ENCODE measurements at places on chromosomes 12 and 14. TPM values are rescaled to one million over a fixed set of nuclear protein-coding genes. Genes with fewer than 3 reads are reported as not detected.

DNA sequence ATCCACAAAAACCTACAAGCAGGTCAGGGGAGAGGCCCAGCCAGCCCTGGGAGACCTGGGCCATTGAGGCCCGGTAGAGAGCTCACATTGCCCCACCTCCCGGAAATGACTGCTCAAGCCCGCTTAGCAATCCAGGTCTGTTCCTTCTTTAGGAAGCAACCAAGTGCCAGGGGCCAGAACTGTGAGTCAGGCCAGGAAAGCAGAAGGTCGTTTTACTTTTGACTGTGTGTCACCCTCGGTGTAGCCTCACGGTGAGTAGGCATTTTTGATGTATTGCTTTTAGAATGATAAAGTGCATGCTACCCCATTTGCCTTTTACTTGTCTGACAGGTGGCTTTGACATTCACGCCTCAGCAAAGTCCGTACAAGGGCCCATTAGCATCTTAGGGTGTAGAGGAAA, 25.4 kb upstream of the PWP1 start:
- no peak overlapping the region for H3K4me3 ChIP-seq
- H3K27ac ChIP-seq = peak overlapping the region; percentile 43
- H3K4me1 ChIP-seq = peaks cover 12% of the 10 kb centered on the region
- H3K36me3 ChIP-seq = no peaks in the 10 kb centered on the region
- H3K27me3 ChIP-seq = no peaks in the 10 kb centered on the region
- peak; percentile 83 for DNase-seq

DNA sequence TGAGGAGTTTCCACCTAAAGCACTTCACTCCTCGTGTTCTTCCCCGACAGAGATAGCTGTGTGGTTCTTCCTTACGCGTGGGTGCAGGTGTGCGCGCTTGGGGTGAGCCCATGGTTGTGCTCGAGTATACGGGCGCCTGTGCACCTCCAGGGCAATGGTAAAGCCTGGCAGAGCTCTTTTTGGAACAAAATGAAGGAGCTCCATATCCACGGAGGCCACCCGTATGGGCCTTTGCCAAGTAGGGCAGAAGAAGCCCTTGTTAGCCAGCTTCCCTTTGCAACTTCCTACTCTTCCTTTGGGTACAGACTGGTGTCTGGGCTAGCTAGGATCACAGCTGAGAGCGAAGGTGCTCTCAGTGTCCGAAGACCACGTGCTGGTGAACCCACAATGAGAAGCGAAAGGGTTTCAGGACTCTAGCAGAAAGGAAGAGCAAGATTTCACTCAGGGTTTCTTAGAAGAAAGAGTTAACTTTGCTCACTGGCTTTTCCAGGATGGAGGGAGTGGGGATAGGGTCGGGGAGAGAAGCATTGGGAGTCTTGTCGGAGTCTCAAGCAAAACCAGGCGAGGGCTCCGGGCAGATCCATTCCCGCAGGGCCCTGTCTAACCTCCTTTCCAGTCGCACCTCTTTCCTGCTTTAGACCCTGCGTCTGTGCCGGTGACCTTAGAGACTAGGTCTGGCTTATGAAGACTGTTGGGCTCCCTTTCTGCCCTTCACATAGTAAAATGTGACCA, 960 bp upstream of the LRFN5 start:
- H3K36me3 ChIP-seq = no peaks in the 10 kb centered on the region
- H3K27me3 ChIP-seq = peaks cover 72% of the 10 kb centered on the region
- no peak for DNase-seq
- no peak overlapping the region for H3K4me3 ChIP-seq
- H3K27ac ChIP-seq = no peak overlapping the region

Gene MORN3
- 1.6 TPM for total RNA-seq

Gene GPR135
- total RNA-seq = 6.7 TPM

DNA sequence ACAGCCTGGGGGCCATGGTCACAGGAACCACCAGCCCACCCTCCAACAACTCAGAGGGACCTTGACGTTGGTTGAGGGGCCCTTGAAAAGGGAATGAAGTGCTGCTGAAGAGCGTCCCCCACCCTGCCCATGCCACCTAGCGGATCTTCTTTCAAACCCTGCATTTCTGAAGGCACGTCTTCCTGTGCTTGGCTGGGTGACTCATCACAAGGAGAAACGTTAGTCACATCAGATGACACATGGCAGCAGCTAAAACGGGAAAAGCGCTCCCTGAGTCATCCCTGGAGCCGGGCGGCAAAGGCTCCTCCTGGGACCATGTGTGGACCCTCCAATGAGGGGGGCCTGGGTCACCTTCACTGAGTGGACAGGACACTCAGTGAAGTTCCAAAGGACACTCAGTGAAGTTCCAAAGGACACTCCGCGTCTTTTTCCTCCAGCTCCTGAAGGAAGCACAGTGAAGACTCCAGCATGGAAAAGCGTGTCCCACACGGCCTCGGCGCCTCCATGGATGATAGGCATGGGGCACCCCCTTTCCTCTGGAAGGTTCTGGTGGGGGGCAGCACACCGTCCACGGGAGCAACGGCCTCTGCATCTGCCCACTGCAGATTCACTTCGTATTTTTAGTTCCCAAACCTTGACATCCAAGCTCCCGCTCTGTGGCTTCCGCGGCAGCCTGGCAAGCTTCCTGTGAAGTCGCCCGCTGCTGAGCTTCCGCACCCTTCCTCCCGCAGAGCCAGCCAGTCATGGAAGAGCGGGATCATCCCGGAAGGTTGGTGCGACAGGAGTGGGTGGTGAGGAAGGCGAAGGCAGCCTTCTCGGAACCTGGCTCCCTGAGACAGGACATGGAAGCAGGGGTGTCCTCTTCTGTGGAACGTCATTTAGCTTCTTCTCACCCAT, 383.4 kb downstream of the VRK1 start:
- peak; percentile 92 for DNase-seq
- no peaks in the 10 kb centered on the region for H3K27me3 ChIP-seq
- peak overlapping the region; percentile 77 for H3K27ac ChIP-seq
- no peaks in the 10 kb centered on the region for H3K36me3 ChIP-seq

Gene CEBPE
- not detected for total RNA-seq

DNA sequence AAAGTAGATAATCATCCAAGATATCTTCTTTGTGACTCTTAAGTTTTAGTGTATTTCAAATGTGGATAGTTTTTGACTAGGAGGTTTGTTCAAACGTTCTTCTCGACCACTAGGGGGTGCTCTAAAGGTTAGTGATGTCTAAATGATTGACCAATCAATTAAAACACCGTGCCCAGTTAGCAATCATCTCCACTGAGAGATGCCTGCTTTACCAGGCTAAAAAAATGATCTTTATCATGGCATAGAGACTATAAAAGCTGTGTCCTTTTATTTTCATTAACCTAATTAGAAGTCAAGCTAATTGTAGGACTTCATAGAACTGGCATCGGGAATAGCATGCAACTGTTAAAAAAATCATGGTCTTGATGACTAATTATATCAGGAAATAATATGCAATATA, 153.9 kb downstream of the PRKCH start:
- DNase-seq = peak; percentile 89
- peak overlapping the region; percentile 40 for H3K27ac ChIP-seq
- no peaks in the 10 kb centered on the region for H3K27me3 ChIP-seq
- H3K36me3 ChIP-seq = no peaks in the 10 kb centered on the region
- peaks cover 84% of the 10 kb centered on the region for H3K4me1 ChIP-seq

- peak overlapping the region; percentile 76 for H3K4me3 ChIP-seq
- peak overlapping the region; percentile 88 for H3K27ac ChIP-seq
- H3K27me3 ChIP-seq = no peaks in the 10 kb centered on the region
- DNase-seq = no peak
- peaks cover 19% of the 10 kb centered on the region for H3K4me1 ChIP-seq
Measured at GRCh38 chr12:28189784-28190320, 404 bp upstream of the CCDC91 start.

DNA sequence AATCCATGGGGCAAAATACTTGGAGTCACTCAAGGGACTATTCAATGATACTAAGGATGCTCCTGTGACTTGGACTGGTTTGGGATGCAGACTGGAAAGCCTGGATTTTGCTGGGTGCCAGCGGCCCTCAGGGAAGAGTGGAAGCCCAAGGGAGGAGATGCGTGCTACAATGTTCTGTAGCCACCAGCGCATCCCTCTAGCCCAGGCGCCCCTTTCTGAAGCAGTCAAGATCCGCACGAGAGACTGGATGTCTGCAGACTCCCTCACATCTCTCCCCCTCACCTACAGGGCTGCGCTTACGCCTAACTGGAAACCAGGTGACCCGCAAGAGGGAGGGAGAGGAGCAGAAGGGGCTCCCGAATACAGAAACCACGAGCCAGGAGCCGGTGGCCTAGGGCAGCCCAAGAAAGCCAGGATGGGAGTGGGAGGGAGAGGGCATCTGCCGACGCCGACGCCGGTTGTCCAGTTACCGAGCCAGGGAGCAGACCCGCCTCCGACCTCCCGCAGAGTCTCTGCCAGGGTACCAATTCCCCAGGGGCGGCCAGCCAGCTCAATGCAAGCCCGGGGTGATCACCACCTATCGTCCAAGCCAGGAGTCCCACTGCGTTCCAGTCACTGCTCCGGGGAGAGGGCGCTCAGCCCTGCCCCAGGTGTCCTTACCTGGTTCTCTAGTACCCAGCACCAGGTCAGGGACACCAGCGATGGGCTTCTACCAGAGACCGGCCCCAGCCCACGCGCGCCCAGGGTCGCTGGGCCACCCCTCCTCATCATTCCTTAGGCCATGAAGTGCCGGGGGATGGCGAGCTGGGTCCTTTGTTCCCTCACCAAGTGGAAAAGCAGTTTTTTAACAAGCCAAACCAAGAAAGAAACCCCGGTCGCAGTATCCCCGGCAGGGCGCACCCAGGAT, 1.2 kb downstream of the NTN4 start:
- DNase-seq = peak; percentile 38
- no peaks in the 10 kb centered on the region for H3K27me3 ChIP-seq
- peak overlapping the region; percentile 91 for H3K27ac ChIP-seq
